Stromal cell of bone marrow (primary cell): ENCODE measurements at places on chromosomes 2 and 18.

DNA sequence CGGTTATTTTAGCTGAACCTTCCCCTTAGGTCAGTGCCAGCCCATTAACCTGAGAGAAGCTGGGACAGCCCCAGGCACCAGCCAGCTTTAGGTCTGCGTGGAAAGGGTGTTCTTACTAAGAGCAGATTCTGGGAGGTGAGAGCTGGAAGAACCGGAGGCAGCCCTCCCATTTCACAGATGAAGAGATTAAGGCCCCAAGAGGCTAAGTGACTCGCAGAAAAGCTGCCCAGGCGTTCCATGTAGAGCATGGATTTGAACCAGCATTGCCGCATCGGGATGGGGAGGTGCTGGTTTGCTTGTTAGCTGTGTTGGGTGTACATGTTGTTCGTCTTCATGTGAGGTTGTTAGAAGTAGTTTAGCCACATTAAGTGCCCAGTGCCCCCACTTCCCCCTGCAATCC is 203.2 kb downstream of the AGAP1 start:
- DNase-seq = no peak

DNA sequence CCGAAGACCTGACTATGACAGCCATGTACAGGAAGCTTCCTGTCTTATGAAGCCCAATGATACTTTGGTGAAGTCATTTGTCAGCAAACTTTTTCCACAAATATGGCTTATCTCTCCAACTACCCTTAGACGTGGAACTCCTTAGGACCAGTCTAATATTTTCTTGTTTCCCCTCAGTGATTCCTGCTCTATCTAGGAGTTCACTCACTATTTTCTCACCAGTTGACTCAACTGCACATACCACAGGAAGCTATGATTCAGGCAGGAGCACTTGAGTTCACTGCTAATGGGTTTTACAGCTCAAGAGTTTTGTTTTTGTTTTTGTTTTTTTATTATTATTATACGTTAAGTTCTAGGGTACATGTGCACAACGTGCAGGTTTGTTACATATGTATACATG is 109.3 kb downstream of the ANTXR1 start:
- DNase-seq = no peak

DNA sequence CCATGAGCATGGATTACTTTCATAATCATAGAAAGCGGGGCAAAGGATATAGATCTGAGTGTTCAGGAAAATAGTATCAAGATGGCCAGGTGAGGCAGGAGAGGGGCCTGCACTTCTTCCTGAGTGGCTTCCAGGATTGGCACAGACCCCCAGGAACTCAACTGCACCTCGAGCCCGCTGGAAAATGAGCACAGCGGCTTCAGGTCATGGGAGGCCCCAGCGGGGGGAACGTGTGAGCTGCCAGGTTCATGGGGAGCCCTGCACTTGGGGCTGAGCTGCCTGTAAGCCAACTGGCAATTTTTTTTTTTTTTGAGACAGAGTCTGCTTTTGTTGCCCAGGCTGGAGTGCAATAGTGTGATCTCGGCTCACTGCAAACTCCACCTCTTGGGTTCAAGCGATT is 81.5 kb upstream of the ODC1 start:
- no peak for DNase-seq

GRCh38 chr2:200199576-200200263 is 106.8 kb upstream of the SPATS2L start:
- DNase-seq = no peak

DNA sequence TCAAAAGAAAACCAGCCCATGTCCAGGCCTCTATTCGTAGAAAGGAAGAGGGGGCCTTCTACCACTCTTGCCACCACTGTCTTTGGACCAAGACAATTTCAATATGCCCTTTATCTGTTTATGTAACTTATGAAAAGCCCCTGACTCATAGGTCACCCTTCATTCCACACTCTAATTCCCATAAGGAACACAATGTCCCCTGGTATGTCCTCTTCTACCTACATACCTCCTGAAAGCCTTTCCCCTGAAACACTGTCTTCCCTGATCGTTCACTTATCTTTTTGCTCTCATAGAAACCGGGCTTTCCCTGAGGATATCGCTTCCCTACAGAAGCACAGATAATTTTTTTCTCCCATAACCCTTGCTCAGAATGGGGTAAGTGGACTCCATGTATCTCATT is 13.3 kb downstream of the EIF2AK3 start:
- DNase-seq = no peak
